ENCODE measurements at places on chromosomes 16 and 17.

- peak; percentile 76 for DNase-seq
Observed at GRCh38 chr17:78357177-78357586, 2.7 kb downstream of the SOCS3 start.

DNA sequence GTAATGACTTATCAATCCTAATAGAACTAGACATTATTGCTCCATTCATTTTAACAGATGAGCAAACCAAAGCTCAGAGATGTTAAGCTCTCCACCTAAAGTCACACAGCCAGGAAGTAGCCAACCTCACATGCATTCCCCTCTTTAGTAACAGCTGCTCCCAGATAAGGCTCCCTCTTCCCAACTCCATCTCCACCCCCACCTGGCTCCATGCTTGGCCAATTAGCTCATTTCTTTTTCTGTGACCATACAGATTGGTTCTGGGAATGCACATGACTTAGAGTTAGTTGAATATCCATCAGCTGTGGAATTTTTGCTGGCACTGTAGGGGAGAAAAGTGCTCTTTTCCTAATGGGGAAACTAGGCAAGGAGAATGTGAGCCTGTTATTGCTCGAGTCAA, 13.0 kb downstream of the CBLN1 start:
- DNase-seq = no peak

DNA sequence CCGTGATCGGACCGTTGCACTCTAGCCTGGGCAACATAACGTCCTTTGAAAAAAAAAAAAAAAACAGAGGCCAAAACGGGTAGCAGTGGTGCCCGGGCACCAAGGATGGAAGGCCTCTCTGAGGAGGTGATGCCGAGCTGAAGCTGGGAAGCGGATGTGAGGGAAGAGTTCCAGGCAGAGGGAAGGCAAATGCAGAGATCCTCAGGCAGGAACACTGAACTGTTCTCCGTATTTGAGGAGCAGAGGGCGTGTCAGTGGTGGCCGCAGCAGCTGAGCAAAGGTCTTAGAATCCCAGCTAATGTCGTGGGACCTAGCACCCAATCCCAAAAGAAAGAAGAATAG, 656 bp upstream of the KCTD13 start:
- DNase-seq = peak; percentile 45

DNA sequence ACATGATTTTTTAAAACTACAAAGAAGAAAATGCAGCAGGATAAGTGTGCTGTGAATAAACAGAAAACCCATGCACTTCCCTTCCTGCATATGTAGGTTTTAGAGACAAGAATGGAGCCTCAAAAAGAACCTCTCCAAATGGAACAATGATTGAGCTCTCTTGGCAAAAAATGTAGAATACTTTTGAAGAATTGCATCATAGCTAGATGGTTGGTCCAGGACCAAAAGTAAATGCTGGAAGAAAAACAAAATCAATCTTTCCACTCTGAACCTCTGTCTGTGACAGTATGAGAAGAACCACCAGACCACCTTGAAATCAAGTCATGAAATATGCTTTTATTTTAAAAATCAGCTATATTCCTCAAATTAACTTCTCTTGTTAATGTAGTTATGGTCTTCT, 17.5 kb downstream of the HELZ start:
- no peak for DNase-seq

DNA sequence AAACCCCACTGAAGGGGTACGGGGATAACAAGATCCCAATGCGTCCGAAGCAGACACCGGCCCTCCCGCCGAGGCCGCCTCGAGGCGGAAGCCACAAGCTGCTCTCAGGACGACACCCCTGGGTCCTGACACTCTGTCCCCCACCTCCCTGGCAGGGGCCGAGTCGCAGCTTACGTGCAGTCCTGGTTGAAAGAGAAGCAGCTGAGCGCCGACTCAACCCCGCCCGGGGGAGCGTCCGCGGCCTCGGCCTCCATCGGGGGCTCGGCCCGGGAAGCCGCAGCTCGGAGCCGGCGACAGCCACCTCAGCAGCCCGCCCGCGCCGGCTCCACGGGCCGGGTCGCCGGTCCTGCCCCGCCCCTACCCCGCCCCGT, at the start of gene WIPI1:
Gene WIPI1 (minus strand): TSS at position 329 of the 371 bp plus-strand sequence. CDS start 75 bp downstream, at position 254.
- DNase-seq = peak; percentile 57

GRCh38 chr17:40553694-40554534, 11.4 kb downstream of the CCR7 start:
- peak; percentile 70 for DNase-seq

- DNase-seq = no peak
Observed at GRCh38 chr17:43402078-43402477, 3.3 kb downstream of the ARL4D start.

DNA sequence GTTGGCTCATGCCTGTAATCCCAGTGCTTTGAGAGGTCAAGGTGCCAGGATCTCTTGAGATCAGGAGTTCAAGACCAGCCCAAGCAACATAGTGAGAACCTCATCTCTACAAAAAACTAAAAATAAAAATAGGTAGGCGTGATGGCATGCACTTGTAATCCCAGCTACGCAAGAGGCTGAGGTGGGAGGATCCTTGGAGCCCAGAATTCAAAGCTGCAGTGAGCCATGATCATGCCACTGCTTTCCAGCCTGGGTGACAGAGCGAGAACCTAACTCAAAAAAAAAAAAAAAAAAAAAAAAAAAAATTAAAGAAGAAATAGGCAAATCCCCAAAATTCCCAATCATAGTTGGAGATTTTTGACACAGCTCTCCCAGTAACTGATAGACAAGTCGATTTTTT, 32.2 kb upstream of the SRCIN1 start:
- DNase-seq = no peak

DNA sequence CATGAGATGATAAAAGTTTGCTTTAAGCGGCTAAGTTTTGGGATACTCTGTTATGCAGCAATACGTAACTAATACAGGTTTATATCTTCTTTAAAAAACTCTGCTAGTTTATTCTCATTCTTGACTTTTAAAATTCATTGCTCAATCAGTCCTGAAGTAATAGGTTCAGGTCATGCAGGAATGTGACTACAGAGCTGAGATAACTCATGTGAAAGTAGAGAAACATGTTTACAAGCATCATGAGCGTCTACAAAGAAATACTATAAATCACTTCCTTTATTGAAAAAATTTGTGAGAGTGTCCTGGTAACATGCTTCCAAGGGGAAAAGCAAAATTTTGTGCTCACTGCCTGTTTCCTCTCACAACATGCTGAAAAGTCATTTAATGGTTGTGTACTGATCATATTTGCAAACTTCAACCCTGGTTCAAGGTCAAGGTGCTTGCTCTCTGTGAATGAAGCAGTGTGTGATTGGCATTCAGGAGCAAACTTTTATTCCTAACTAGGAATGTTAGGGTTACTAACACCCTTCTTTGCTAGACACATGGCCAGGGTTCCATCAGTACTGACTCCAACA, 12.5 kb upstream of the TMIGD1 start:
- DNase-seq = no peak

DNA sequence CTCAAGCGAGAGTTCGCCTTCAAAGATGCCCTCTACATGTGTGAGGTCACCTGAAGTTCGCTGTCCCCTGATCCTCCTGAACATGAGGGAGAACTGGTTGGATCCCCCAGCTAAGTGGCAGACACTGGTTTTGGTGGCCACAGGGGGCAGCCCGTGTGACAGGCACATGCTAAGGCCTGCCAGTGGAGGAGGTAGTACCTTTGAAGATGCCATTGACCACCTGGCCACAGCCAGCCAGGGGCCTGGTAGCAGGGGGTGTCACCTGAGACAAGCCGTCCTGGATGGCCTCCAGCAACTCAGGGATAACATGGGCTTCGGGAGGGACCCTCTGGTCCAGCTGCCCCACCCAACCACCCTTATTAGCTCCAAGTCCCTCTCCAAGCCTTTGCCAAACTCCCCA, 7.3 kb upstream of the ALDH3A1 start:
- no peak for DNase-seq

GRCh38 chr17:4747847-4748246, 8.1 kb upstream of the CXCL16 start:
- no peak for DNase-seq

- DNase-seq = no peak
Observed at GRCh38 chr17:6970992-6971391, 24.9 kb upstream of the ALOX12 start.

- DNase-seq = no peak
Observed at GRCh38 chr16:71562552-71562951, 14.3 kb downstream of the TAT start.

GRCh38 chr16:14586637-14587305, 43.3 kb downstream of the PARN start:
- no peak for DNase-seq

DNA sequence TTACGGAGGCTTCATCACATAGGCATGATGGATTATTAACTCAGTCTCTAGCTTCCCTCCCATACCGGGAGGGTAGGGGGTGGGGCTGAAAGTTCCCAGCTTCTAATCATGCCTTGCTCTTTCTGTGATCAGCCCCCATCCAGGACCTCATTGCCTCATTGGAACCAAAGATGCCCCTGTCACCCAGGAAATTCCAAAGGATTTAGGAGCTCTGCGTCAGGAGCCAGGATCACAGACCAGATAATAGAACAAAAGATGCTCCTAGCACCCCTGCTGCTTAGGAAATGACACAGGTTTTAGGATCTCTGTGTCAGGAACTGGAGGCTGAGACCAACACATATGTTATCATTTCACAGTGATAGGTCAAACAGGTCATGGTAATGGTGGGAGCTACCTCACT, 9.7 kb downstream of the USB1 start:
- DNase-seq = no peak

- DNase-seq = no peak
Observed at GRCh38 chr17:4407851-4408250, 25.9 kb upstream of the SPNS3 start.

- DNase-seq = no peak
Observed at GRCh38 chr17:22506861-22507260, 814.5 kb downstream of the KCNJ18 start.

Data from SJCRH30 (cell line).